ENCODE measurements at places on chromosomes 11 and 22.
A peak's percentile ranks its signal among the peaks of the same experiment; 100 is the strongest.

GRCh38 chr11:115065830-115066664, 387.7 kb downstream of the NXPE2 start:
- DNase-seq: no peak

GRCh38 chr11:107851704-107852310, 6.8 kb downstream of the SLC35F2 start:
- no peak for DNase-seq

GRCh38 chr11:90849312-90849711, 626.5 kb upstream of the CHORDC1 start:
- no peak for DNase-seq

GRCh38 chr22:27647540-27647939, 154.0 kb downstream of the MN1 start:
- no peak for DNase-seq

DNA sequence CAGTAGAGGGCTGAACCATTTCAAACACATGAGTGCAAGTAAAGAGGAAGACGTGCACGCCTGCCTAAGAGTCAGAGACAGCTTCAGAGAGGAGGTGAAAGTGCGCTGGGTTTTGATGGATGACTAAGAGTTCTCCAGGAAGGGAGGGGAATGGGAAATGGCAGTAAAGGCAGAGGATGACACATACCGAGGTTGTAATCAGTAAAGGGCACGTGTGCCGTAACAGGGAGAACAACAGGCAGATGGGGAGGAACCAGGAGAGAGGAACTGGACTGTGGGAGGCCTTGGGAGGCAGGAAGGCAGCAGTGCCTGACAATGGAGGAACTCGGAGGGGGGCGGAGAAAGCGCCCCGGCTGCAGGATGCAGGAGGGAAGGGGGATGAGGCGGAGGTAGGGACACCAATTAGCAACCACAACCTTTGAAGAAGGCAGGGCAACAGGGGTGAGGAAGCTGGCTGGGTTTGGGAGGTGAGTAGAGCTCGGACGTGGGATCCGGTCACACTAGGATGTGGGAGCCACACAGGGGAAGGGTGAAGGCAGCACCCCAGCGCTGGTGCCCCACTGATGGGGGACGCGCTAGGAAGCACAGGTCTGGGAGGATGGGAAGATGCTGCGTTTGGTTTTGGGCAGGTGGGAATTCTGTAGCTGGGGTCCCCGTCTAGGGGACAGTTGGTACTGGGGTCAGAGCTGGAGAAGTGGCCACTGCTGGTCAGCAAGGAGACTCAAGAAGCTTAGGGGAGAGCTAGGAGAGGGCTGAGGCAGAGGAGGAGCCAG, 67.4 kb downstream of the SCUBE1 start:
- DNase-seq: no peak

DNA sequence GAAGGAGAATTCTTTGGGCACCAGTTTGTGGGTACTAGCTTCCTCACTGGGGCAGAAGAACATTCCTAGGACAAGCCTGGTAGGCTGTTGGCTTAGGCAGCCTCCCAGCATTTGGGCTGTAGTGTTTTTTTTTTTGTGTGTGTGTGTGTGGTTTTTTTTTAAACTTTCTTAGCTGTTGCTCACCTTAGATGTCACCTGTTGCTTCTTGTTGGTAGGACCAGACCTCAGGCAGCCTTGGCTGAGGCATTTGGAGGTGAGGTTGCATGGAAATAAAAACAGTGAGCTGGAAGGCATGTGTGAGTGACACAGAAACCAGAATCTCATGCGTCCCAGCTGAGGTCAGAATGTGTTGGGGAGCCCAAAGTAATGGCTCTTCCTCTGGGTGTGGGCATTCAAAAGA, 21.3 kb downstream of the AMPD3 start:
- DNase-seq: no peak

- DNase-seq: peak; percentile 59
Observed at GRCh38 chr22:43186272-43187170, at the start of gene TTLL12. Gene TTLL12, minus strand, starts transcription at chr22:43187134. Its CDS starts 65 bp downstream, at chr22:43187069.

DNA sequence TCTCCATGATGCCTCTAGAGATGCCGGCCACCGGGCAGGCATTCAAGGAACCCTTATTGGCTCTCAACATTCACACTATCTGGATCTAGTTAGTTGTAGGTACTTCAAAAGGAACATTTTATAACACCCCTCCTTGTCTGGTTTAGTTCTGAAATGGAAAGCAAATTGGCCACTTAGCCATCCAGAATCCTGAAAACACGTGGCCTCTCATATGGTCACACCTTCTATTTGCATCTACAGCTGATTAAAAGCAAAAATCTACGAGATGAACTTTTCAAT, 29.2 kb downstream of the ABTB2 start:
- DNase-seq: no peak

- DNase-seq: no peak
Observed at GRCh38 chr22:44359496-44360110, 46.9 kb upstream of the SHISAL1 start.

DNA sequence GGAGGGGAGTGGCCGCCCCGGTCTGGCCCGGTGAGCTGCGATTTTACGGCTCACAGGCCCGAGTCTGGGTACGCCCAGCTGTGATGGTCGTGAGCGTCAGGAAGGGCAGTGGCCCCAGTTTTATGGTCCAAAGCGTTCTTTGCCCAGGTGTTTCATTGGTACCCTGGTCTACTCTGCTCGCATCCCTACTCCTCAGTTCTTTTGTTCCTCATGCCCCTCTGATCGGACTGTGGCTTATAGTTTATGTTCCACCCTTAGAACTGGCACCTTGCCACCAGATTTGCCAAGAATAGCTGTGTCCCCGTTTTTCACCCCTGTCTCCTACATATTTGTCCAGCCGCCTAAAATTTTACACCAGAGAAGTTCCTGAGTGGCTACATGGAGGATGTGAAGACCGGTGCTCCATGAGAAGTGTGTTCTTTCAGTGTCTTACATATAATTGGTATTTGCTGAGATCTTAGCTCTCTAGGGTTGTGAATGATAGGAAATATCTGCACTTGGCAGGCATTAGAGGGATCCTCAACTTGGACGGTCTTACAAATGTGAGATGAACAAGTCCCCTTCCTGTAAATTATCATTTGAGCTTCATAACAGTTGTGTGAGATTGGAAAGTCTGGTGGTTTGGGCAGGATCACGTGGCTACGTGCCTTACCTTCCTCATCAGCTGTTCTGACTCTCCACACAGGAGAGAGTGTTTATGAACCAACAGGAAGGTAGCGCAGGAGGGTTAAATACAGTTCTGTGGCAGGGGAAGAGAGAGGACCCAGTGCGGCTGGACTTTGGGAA, 1.1 kb downstream of the PANX1 start:
- DNase-seq: peak; percentile 56

DNA sequence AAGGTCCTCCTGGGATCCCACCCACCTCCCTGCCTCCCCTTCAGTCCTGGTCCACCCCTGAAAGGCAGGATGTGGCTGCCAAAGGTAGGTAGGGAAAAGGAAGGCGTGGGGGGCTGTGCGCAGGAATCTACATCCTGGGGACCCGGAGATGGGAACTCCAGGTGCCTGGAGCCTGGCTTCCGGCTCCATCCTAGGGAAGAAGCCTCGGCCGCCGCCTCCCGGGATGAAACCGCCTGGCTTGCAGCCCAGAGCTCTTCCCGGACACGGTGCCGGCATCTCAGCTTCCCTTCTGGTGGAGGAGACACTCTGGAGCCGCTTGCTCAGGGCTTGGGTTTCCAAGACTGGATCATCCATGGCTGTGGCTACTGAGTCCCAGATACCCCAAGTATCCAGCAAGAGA, 33.3 kb upstream of the PDGFB start:
- DNase-seq: peak; percentile 20

- no peak for DNase-seq
Observed at GRCh38 chr22:50081426-50082196, 3.6 kb downstream of the MLC1 start.

- DNase-seq: no peak
Observed at GRCh38 chr11:117519170-117519569, 191.5 kb downstream of the CEP164 start.

DNA sequence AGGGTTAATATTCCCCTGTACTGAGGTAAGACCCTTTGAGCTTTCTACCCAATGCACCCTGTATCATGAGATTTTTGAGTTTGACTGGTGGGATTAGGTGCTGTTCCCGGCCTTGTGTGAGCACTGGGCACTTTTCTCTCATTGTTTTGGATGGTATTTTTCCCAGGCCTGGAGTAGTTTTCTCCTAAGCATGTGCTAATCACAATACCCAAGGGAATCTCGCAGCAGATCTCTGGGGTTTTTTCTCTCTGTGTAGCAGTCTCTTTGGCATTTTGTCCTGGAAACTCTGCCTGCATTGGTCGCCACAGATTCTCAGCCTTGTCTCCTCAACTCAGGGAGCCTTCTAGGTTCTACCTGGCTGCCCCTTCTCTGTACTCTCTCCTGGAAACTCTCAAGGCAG, 19.9 kb downstream of the IGHMBP2 start:
- peak; percentile 5 for DNase-seq

GRCh38 chr22:45448431-45448830, 34.9 kb downstream of the RIBC2 start:
- DNase-seq: no peak

GRCh38 chr11:19598876-19599486, 113.7 kb upstream of the NAV2 start:
- DNase-seq: no peak

- DNase-seq: no peak
Observed at GRCh38 chr11:116364348-116364747, 408.4 kb downstream of the BUD13 start.

DNA sequence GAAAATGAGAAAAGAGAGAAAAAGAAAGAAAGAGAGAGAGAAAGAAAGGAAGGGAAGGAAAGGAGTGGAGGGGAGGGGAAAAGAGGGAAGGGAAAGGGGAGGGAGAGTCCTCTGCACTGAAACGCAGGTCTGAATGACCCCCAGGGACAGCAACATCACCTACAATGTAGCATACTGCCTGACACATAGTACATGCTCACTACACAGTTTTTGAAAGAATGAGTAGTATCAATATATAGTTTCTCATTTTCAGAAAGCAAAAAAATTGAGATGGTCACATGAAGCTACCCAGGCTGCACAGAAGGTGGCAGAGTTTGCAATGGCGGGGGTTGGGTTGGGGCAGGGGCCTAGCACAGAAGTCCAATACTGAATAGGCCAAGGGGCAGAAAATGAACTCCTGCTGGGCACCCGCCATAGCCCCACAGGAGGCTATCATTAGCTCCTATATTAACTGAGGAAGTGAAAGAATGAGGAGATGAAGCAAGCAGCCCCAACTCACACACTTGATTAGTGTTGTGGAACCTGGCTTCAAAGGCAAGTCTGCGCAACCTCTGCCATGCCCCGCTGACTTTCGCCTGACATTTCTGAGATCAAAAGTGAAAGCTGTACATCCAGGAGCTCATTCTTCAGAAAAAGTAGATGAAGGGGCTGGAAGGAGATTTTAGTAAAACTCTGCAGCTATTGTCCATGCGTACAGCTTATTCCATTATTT, 241.2 kb upstream of the SYN3 start:
- DNase-seq: no peak

- peak; percentile 3 for DNase-seq
Observed at GRCh38 chr11:833849-834311, 1.1 kb downstream of the CD151 start.

DNA sequence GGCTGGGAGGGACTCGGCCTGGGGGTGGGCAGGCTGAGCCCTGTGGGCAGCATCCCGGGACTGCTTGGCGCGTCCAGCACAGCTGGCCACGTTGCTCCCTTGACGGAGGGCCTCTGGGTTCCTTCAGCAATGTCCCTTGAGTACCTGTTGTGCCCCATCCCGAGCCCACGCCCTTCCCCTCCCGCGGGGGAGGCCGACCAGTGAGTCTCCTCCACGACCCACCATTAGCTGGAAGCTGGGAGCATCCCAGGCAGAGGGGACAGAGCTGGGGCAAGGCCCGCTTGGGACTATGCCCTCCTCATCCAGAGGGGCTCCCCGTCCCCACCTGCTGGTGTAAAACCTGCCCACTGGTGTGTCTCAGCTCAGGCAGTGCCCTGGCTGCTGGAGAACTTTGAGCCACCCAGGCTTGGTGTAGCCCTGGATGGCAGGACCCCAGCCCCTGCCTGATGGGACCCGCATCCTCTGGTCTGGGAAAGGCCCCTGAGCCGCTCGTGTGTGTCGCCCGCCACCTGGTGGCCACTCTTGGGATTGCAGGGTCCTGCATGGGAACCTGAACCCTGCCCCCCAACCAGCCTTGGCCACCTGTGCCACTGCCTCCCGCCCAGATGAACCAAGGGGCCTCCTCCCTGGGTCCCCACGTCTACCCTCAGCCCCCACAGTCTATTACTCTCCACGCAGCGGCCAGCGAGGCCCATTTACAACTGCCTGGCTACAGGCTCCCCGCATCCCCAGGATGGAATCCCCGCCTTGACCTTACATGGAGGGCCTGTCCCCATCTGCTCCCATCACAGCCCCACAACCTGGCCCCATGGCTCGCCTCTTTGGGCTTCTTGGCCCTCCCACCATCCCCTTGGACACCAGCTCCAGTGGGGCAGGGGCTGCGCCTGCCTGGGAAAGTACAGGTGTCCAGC, 16.6 kb upstream of the ARHGAP8 start:
- peak; percentile 63 for DNase-seq

DNA sequence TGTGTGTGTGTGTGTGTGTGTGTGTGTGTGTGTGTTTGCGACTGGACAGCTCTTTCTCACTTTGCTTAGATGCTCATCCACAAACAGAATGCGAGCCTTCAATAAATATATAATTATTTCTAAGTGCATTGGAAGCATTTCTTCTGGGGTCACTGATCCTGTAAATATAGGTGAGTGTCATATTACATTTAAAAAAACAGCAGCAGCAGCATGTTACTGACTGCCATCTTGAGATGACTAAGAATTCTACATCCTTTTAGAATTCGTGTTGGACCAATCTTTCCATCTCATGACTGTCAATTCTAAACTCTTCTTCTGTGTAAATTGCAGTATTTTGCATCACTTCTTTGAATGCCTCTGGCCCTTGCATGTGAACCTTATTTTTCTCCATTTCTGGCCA, 238.0 kb upstream of the DDI1 start:
- peak; percentile 29 for DNase-seq

DNA sequence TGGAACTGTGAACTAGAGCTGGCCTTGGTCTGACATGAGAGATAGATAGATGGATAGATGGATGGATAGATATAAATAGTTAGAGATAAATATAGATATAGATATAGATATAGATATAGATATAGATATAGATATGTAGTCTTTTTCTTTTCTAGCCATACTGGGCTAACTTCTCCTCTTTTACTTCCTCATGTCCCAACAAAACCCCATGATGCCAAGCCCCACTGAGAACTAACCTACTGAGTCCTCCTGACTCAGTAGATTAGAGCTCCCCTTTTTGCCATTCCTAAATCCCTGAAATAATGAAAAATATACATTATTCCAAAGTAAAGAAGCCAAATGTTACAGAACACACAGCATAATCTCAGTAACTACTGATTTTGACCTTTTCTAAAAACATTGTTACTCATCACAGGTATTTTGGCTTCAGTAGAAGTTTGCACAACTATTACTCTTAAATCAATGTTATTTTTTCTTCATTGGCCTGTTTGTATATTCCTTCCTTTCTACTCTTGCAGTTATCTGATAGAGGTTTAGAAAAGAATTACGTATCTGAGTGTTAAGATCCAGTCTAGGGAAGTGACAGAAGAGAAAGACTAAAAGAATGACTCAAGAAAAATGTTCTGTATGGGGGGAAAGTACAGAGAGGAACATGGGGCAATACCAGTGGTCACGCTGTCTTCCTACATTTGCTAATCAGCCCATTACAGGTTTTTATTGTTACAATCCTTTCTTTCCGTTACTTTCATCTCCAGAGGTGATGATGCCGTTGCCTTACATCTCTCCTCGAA, 6.0 kb upstream of the OR10D3 start:
- DNase-seq: no peak

Measured in NCI-H2171 treated with DMSO at 0.1 percent for 48 hours (cell line).